K562 (cell line): ENCODE measurements at places on chromosomes 13 and 19.
A peak's percentile ranks its signal among the peaks of the same experiment; 100 is the strongest.

DNA sequence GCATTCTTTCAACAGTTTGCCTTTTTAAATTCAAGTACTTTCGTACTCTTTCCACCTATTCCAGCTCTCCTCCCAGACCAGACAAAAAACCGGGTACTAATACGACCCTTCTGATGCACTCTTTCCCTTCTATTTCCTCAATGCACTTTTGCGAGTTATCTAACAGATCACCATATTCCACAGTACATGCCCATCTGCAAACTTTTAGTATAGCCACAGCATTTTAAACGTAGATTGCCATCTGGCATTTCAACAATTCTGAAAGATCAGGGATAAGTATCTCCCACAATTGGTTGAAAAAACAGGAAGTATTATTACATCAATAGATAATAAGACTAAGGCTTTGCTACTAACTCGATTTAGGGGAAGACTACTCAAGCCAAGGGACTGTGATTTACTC lies 31.5 kb downstream of the RBM26 start:
- DNase-seq = no peak

- no peak for DNase-seq
Observed at GRCh38 chr19:28394725-28395124, 818.2 kb downstream of the UQCRFS1 start.

DNA sequence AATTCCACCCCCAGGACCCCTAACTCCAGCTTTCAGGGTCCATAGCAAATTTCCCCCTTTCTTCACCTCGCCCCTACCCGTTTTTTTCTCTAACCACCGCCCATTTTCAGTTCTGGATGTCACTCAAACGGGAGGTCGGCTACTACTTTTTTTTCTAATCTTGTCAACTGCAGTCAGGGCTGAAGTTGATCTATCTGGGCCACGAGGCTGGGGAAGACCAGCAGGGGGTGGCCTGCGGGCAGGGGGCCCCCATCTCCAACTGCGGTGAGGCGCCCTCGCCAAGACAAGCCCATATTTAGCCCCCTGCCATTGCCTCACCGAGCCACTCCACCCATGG lies 748 bp downstream of the LHFPL6 start:
- no peak for DNase-seq

DNA sequence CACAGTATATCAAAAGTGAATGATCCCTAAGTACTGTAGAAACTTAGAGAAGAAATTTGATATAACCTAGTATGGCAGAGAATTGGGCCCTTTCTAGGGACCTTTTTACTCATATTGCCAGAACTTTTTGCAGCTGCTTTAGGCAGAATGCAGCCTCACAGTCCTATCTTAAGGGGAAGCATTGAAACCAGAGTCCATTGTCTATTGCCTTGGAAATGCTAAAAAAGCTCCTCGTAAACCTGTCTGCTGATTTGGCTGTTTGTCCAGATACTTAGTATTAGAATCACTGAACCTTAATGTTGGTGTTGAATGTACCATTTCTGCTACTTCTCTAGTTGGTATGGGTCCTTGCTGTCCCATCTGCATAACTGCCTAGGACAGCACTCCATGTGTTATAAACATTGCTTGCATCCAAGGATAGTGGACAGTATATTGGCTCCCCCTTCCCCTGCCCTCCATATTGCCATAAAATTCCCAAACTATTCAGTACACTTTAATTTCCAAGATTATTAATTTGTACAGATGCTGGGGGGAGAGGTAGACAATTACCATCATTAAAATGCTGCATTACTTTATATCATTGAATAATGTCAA lies 36.1 kb downstream of the LSM14A start:
- no peak for DNase-seq

DNA sequence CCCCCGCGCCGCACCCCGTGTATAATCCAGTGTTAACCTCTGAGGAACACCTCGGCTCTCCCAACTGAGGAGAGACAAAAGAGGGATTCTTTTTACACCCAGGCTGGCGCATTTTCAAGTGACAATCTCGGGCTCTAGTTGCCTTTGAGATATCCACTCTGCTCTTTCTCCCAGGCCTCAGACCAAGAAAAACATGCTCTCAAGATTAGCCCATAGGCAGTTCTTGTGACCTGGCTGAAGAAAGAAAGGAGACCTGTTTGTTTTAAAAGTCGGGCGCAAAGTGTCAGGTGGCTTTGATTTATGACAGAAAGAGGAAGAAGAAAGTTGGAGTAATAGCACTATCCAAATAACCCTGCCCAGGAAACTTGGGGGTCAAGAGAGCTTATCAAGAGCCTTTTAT lies 27.3 kb downstream of the SHISA2 start:
- DNase-seq = no peak

- peak; percentile 51 for DNase-seq
Observed at GRCh38 chr13:50244713-50245574, 229.7 kb downstream of the KCNRG start.

DNA sequence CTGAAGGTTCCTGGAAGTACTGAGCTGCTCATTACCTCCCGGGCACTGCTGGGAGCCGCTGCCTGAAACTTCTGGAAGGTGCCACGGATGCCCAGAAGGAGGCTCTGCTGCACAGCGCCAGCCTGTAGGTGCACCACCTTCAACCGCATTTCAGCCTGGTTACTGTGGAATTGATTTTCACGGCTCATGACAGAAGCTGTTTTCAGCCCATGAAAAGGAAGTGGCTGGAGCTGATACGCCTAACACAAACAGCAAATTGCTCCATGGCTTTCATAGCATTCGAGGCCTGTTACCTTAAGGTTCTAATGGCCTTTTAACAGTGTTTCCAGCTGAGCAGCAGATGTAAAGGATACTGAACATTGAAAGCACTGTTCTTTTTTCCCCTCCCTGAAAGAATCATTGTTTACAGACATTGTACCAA lies 22.0 kb downstream of the GPC6 start:
- DNase-seq = peak; percentile 55

- no peak for DNase-seq
Observed at GRCh38 chr19:33402421-33403220, 29.1 kb downstream of the CEBPG start.

DNA sequence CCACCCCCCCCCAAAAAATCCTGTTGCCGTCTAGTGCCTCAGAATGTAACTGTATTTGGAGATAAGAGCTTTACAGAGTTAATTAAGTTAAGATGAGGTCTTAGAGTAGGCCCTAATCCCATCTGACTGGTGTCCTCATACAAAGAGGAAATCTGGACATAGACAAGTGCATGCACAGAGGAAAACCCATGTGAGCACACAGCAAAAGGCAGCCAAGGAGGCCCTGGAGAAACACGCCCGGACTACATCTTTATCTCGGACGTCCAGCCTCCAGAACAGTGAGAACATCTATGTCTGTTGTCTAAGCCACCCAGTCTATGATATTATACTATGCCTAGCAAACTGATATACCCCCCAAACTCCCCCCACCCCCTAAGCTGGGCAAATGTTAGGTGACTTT lies 193.8 kb downstream of the KATNAL1 start:
- DNase-seq = no peak

GRCh38 chr13:108289819-108290218 lies 20.3 kb downstream of the TNFSF13B start:
- no peak for DNase-seq

GRCh38 chr19:11423164-11423790 lies 4.2 kb upstream of the RGL3 start:
- DNase-seq = no peak

- peak; percentile 30 for DNase-seq
Observed at GRCh38 chr19:52237771-52238400, 31.5 kb upstream of the ZNF766 start.

DNA sequence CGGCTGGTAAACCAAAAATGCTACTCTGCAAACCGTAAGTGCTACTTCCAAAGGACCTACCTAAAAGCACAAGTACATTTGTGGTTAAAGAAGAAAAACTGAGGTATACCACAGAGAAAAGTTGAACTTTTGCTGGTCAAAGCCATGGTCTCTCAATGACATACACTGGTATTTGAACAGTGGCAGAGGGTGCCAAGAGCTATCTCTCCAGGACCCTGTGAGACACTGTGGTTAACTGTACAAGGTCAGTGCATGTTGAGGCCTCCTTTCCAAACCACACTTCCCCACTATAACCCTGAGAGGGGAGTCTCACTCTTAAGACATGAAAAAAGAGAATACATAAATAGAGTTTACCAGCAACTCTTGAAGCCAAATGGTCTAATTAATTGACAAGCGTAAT lies 49.5 kb downstream of the COL4A1 start:
- DNase-seq = no peak

- DNase-seq = no peak
Observed at GRCh38 chr19:6271251-6271650, 8.5 kb downstream of the MLLT1 start.

GRCh38 chr13:68748038-68748437 lies 1359.6 kb upstream of the ATXN8OS start:
- no peak for DNase-seq

DNA sequence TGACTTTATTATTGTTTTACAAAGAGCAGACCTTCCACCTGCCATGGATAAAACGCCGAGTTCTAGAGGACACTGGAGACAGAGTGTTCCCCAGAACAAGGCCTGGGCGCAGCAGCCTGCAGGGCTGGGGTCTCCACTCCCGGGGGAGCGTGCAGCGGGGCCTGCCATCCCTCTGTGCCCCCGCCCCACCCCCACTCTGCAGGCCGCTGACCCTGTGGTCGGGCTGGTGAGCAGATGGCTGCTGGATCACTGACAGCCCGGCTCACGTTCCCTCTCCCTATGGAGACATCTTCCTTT lies 8.6 kb upstream of the PTBP1 start:
- DNase-seq = peak; percentile 23

DNA sequence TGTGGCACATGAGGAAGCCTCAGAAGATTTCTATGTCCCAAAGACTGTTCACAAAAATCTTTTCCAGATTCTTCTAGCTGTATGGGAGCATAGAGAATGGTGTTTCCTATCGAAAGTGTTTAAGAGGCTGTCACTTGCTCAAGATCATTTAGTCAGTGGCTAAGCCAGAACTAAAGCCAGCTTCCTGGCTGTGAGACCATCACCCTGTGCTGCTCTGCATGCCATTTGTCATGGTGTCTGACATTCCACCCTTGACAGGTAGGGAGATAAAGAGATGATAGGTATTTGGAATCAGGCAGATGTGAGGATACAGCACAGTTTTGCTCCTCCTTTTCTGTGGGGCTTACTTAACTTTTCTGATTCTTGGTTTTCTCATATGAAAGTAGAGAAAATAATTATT lies 177.3 kb downstream of the DNAJC15 start:
- no peak for DNase-seq

DNA sequence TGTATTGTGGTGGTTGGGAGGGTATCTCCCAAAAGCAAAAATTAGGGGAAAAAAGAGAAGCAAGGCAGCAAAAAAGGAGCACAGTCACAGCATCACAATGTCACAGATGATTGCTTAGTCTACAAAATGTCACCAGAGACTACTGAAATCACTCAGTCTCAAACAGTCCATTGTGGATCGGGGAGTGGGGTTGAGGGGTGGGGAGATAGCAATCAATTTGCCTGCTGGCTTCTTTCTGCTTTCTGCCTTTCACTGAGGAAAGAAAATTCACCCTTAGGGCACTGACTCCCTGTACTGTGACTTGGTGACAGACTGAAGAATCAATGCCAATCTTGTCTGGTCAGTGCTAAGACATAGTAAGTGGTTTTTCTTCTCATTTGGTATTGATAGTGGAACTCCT lies 2127.1 kb upstream of the PCDH20 start:
- DNase-seq = no peak

GRCh38 chr13:40116008-40116407 lies 460.5 kb downstream of the COG6 start:
- DNase-seq = peak; percentile 56

- no peak for DNase-seq
Observed at GRCh38 chr19:14368011-14368513, 13.2 kb upstream of the ADGRE5 start.

DNA sequence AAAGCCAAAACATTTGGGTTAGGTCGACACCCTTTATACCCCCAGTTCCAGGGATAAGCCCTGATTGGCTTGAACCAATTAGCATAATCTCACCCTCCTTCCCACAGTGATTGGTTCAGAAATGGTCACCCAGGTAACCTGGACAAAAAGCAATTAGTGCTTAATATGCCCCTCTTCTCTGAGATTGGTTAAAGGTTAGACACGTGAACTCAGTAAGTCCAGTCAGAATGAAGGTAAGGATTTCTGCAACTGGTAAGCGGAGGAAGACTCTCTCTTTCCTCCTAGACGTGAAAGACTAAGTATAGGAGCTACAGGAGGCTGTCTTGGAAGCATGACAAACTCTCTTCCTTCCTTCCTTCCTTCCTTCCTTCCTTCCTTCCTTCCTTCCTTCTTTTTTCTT lies 1.3 kb upstream of the PNMA8C start:
- DNase-seq = no peak
